Stimulated activated CD8-positive, alpha-beta memory T cell treated with anti-CD3 and anti-CD28 coated beads, Interleukin-7, amount 100 ng/mL, for 48 hours (primary cell): ENCODE measurements at places on chromosomes 5 and 9.

DNA sequence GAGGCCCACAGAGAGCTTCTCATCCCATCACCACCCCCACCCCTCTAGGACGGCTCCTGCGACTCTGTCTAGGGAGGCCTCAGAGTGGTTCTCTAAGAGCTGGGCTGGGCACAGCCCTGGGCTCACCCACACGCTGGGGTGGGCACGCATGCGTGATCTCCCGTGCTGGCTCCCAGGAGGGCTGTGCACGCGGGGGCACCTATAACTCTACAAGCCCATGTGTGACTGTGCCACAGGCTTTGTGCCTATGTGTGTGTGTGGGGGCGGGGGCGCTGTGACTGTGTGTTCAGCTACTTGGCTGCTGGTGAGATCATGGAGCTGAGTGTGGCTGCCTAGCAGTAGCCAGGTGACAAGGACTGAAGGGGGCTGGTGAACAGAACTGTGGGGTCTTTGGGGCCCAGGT is 32.2 kb downstream of the NDUFA8 start:
- no peak for DNase-seq

DNA sequence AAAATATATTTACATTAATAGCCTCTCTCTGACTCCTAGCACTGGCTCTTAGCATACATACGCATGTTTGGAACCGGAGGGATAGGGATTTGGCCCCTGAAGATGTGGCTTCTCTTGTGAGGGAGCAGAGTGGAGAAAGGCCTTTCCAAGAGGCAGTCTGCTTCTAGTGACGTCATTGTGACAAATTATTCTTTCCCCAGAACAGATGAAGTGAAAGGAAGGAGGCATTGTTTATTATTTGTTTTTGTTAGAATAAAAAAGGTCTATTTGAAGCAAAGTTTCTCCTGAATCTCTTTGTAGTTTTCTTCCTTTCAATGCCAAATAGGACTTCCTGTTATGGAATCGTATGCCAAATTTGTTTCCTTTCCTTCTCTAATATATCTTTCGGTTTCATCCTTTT is 361.6 kb downstream of the ICE1 start:
- no peak for DNase-seq

GRCh38 chr5:172178301-172178987 is 9.6 kb downstream of the STK10 start:
- no peak for DNase-seq

DNA sequence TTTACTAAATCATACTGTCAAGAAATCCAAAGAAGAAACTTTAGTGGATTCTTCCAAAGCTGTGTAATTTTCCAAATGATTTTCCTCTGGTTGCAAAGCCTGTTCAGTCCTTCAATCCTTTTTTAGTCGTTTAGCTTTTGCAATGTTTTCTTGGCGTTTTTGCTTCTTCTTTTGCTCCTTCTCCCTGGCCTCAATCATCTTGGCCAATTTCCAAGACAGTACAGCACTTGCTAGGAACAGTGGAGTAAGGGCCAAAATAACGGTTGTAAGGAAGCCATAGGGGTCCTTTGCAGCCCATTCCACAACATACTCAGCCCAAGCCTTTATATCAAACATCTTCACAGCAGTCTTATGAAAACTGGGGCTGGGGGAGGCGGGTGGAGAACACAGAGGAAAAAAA is 2.4 kb downstream of the SMIM15 start:
- no peak for DNase-seq

DNA sequence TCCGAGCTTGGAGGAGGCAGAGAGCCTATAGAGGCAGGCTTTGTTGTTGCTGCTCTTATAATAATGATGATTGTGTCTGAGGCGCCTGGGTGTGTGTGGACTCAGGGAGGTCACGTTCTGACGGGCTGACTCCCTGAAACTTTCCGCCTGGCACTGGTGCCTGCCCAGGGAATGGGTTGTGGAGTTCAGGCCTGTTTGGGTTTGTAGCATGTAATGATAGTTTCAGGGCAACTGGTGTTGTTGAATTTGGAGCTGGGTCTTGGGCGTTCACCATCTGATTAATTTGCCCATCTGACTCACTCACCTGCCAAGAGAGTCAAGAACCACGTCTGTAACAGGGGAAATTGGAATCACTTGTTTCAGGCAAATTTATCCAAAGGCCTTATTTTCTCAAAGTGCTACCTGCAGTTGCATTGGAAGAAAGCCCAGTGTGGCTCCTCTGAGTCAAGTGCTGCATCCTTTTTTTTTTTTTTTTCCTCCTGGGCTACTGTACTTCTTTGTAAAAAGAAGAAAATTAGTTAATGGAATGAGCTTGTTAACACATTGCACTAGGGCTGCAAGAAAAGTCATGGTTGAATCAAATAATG is 386.5 kb downstream of the GADD45G start:
- no peak for DNase-seq

GRCh38 chr9:91247278-91247677 is 114.4 kb downstream of the AUH start:
- no peak for DNase-seq

GRCh38 chr5:98585661-98586310 is 187.7 kb upstream of the RGMB start:
- DNase-seq = no peak

- DNase-seq = no peak
Measured at GRCh38 chr9:6609497-6610016, 36.0 kb downstream of the GLDC start.

DNA sequence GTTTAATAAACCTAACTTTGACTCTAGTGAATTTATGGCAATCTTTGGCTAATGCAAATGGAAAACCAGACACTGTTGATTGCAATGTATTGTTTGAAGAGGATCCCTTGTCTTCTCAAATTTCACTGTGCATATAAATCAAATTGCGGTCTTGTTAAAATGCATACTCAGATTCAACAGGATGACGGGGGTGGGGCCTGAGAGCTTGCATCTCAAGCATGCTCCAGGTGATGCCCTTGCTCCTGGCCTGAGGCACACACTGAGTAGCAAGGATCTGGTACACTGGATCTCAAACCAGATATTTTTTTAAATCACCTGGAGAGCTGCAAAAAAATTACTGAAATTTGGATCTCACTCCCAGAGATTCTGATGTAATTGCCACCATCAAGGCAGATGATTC is 463.7 kb downstream of the DNAH5 start:
- no peak for DNase-seq
